Activated T-helper 1 cell treated with Interleukin-2 at 50 U/mL for 16 hours (primary cell): ENCODE measurements at places on chromosomes 2 and 18.

DNA sequence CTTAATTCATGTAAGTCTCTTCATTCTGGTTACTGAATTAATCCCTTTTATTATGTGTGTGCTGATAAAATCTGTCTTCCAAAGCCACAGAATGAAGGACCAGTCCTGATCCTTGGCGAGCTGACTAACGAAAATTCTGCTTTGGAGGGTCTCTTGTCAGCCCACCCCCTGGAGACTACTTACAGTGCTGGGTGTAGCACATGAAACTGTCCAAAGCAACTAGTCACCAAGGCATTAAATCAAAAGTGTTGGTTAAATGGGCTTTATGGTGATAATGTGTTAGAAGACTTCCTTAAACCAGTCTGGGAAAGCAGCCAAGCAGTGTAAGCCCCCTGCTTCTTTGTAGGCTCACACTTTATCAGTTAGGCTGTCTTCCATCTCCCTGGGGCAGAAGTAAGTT is 420.2 kb downstream of the SUCLG1 start:
- DNase-seq: no peak

DNA sequence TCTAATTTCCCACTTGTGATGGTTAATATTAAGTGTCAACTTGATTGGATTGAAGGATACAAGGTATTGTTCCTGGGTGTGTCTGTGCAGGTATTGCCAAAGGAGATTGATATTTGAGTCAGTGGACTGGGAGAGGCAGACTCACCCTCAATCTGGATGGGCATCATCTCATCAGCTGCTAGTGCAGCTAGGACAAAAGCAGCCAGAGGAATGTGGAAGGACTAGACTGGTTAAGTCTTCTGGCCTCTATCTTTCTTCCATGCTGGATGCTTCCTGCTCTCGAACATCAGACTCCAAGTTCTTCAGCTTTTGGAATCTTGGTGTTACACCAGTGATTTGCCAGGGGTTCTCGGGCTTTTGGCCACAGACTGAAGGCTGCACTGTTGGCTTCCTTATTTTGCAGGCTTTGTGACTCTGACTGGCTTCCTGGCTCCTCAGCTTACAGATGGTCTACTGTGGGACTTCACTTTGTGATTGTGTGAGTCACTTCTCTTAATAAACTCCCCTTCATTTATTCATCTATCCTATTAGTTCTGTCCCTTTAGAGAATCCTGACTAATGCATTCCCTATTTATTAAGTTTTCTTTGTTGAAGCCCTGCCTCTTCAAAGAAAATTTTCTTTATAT is 1087.5 kb upstream of the NXPH2 start:
- DNase-seq: no peak

DNA sequence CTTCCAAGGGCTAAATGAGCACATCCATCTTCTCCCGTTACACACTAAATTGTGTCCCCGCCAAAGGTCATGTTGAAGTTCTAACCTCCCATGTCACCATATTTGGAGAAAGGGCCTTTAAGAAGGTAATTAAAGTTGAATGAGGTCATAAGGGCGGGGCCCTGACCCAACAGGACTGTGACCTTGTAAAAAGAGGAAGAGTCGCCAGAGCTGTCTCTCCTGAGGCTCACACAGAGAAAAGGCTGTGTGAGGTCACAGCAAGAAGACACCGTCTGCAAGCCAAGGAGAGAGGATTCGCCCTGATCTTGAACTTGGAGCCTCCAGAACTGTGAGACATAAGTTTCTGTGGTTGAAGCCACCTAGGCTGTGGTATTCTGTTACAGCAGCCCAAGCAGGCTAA is 24.1 kb downstream of the TRABD2A start:
- no peak for DNase-seq

- no peak for DNase-seq
Measured at GRCh38 chr2:69214898-69215297, 172.1 kb downstream of the GFPT1 start.

- DNase-seq: no peak
Measured at GRCh38 chr2:3199627-3200345, 177.8 kb downstream of the EIPR1 start.

GRCh38 chr2:207970826-207971180 is 54.5 kb downstream of the PLEKHM3 start:
- DNase-seq: no peak

DNA sequence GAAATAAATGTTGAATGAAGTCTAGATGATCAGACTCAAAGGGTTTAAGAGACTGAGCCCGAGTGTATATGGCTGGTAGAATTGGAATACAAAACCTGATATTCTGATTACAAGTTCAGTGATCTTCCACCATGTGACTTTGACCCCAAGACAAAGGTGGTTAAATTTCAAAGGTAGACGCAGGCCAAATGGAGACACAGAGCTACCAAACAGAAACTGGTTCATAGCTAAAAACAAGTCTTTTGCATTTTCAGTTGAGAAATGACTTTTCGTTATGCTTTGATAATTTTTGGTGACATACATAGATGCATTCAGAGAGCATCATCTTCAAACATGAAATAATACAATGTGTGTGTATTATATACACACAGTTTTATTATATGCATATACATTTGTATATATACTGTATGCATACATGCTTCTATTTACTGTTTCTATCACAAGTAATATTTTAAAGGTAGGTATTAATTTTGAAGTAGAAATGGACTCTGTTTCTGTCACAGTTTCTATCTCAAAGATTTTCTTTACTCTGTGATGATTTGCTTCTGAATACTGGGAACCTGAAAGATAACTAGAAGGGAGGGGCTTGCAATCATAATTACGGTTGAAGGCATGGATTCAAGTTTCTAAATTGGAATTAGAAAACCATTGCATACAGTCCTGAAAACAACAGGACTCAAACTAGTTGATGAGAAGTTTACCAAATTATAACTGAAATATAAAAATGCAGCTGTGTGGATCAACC is 142.3 kb downstream of the ABCA12 start:
- DNase-seq: no peak

- no peak for DNase-seq
Measured at GRCh38 chr2:67038195-67038594, 358.9 kb upstream of the ETAA1 start.

DNA sequence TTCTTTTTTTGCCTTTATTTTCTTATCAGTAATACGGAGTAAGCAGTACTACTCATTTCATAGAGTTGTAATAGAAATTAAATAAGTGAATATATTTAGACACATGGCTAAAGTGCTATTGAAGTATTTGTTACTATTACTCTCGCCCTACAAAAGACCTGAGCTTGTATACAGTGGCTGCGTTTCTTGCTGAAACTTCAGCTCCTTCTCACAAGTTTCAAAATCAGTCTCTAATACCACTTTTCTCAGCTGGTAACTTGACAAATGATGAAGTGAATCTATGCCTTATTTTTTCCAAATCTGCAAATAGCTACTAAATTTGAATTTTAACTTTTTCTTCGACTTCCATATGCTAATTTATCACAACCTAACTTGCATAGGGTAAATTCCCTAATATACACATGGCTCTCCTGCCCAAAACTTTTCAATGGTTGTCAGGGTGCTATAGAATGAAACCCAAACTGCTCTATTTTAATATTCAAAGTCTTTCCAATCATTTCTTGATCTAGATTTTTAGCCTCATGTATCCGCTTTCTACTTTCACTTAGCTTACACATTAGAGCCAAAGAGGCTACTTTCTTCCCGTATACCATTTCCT is 347.8 kb upstream of the GULP1 start:
- no peak for DNase-seq

- no peak for DNase-seq
Measured at GRCh38 chr2:26172871-26173775, at the start of gene GAREM2. Gene GAREM2, plus strand, starts transcription at chr2:26173088. Its CDS starts 133 bp downstream, at chr2:26173221.

- no peak for DNase-seq
Measured at GRCh38 chr2:49044350-49045079, 109.8 kb downstream of the FSHR start.

DNA sequence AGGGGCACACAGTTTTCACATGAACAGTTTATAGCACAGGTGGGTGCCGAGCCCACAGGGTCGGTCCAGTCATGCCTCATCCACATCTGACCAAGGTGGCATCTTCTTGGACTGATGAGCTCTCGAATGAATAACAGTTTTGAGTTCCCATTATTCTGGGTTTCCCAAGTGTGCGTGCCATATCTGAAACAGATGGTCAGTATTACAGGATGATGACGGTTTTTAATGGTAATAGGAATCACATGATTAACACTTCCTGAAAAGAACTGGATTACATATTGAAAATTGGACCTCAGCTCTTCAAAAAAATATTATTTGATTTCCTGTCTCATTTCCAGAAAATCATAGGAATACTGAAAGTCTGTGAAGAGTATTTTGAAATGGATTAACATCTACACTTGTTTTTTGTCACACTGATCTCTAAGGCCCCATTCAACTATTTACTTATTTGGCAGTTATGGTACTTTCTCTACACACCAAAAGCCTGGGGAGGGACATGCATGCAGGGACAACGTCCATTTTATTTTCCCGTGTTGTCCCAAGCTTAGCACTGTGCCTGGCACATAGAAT is 22.2 kb upstream of the NAB1 start:
- no peak for DNase-seq

GRCh38 chr2:105919191-105919811 is 174.6 kb downstream of the NCK2 start:
- no peak for DNase-seq

DNA sequence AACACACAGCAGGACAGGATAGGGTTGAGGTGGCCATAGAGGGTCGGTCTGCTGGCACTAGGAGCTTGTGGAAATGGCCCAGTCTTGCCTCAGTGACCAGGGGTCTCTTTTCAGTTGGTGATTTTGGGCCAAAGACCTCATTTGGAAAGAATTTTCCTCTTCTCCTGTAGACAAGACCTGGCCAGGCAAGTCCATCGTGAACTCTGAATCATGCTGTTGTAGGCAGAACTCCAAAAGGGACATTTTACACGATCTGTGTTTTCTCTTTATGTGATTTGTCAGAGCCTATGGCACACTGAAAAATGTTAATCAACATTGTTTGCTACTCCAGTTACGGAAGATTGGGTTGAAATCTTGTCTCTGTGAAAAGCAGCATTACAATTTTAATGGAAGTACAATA is 126.1 kb upstream of the PXDN start:
- DNase-seq: no peak

DNA sequence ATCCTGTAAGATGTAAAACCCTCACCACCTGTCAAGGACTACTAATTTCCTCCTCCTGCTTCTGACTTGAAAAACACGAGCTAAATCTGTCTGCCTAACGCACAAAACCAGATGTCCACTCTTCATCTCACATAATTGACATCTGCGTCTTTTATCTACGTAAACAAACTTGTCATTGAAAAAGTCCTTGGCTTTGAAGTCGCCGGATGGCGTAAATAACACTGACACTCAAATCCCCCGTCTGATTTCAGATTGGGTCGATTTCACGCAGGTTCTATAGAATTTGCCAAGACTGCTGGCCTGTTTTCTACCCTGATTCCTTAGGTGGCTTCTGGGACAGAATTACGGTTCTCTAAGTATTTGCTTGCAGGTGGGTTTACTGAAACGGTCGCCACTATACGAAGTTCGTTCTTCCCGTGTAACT is 539 bp upstream of the MOB4 start:
- DNase-seq: no peak

DNA sequence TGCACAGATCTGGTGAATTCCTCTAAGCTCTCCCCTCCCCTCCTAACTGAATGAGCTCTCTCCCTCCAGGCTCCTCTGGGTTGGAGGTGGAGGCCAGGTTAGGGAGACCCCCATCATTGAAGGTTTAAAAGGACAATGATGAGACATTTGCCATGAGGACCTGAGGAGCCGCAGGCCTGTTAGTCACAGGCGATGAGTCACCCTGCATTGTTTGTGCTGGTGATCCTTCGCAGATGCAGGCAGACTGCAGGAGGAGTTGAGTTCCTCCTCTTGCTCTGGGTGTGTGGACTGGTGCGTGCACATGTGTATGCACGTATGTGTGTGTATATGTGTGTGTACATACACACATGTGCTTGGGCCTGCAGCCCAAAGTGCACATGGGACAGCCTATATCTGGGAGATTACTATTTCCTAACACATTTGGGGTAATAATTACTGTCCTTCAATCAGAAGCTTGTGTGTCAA is 42.0 kb downstream of the MCFD2 start:
- DNase-seq: no peak

GRCh38 chr2:148990968-148991367 is 47.5 kb upstream of the LYPD6B start:
- DNase-seq: no peak

DNA sequence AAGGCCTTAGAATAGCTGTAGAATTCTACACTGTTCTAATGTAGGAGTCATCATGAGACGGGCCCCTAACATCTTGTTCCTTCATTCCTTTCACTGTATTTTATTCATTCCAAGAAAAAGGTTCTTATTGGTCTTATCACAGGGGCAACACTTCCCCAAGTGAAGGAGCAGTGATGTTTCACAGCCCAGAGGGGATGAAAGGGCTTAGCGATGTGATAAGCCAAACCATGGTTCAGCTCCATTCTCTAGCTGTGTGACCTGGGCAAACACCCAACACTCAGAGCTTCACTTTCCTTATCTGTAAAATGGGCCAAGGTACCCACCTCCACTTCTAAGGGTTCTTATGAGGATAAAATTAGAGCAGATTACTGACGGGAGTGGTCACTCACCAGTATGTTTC is 25.4 kb upstream of the HS6ST1 start:
- DNase-seq: no peak

DNA sequence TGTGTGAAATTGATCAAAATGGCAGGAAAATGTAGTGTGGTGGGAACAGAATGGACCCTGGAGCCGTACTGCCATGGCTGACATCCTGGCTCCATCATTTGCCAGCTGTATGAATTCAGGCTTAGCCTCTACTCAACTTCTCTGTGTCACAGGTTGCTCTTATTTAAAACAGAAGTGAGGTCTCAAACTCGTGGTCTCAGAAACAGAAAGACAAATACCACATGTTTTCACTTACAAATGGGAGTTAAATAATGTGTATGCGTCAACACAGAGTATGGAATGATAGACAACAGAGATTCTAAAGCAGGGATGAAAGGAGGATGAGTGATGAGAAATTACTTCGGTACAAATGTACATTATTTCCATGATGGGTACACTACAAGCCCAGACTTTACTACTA is 227.4 kb downstream of the DCC start:
- no peak for DNase-seq

DNA sequence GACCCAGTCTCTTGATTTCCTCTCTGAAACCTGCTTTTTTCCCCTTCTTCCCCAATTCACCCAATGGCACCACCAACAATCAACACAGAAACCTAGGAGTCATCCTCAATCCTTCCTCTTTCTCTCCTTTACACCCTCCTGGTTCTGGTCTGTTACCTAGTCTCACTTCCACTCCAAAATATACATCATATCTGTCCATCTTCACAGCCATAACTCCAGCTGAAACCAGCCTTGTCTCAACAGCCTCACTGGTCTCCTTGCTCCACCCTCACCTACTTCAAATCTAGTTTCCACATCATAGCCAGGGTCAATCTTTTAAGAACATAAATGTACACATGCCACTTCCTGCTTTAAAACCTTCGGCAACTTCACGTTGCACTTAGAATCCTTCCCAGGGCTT is 11.8 kb upstream of the TWSG1 start:
- DNase-seq: no peak
